ENCODE measurements at places on chromosomes 2 and 18. TPM values are rescaled to one million over a fixed set of nuclear protein-coding genes. Genes with fewer than 3 reads are reported as not detected.

Gene REG1B
- not detected for total RNA-seq

Gene SLC16A14
- 0.57 TPM for total RNA-seq

Gene POTEF
- not detected for total RNA-seq

Gene ITGAV
- 25.0 TPM for total RNA-seq

Gene PLGLB1
- total RNA-seq: 2.7 TPM

Gene SULT1C2
- 2.1 TPM for total RNA-seq

Gene NT5DC4
- total RNA-seq: 6.1 TPM

Gene GALR1
- not detected for total RNA-seq

Gene BBS5
- 0.38 TPM for total RNA-seq

Gene COL3A1
- not detected for total RNA-seq

Gene ITPRIPL1
- total RNA-seq: not detected

Gene AP1S3
- total RNA-seq: 73.3 TPM

Gene ANKMY1
- total RNA-seq: 94.8 TPM

Gene CNDP1
- not detected for total RNA-seq

Data from PC-9 (cell line).